ENCODE measurements at places on chromosomes 4 and X.

GRCh38 chr4:1061760-1062159 lies 50.3 kb downstream of the FGFRL1 start:
- no peak for DNase-seq

DNA sequence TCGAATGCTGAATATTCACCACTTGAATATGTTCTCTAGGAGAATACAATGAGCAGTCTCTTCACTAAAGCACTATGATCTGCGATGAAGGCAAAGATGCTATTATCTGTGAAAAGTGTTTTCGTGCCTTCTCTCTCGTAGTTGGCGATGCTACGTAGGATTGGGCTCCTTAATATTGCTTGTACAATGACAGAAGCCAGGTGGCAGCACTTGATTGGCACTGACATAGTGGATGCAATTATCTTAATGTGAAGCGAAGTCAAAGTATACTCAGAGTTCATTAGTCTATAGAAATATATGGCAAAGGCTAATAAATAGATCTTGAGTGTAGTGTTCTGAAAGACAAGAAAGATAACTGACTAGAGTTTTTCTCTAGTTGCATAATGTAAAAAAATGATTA lies 1135.7 kb upstream of the AGA start:
- DNase-seq = no peak

DNA sequence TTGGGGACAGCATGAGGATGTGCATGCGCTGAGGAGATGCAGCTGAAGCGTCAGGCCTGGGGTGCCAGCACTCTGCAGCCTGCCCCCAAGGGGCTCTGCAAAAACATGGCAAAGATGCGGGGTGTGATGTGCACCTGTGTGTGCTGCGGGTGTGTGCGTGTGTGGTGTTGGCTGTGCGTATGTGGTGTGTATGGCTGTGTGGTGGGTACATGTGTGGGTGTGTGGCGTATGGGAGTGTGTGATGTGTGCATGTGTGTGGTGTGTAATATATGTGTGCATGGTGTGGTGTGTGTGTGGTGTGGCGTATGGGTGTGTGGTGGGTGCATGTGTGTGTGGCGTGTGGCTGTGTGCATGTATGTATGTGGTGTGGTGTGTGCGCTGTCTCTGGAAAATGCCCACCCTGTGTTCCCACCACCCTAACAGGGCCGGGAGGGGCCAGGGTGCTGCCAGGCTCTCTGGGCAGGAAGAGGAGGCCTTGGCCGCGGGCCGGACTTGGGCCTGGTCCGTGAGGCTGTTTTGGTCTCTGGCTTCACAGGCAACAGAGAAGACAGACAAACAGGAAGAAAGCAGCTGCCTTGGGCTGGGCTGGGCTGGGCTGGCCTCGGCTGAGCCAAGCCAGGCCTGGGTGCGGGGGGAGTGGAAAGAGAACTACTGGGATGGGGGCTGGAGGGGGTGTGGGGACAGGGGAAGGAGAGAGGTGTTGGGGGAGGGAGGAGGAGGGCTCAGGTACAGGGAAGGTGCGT lies 1.1 kb upstream of the AVPR2 start:
- no peak for DNase-seq

- no peak for DNase-seq
Measured at GRCh38 chr4:124464836-124465235, 247.7 kb downstream of the ANKRD50 start.

DNA sequence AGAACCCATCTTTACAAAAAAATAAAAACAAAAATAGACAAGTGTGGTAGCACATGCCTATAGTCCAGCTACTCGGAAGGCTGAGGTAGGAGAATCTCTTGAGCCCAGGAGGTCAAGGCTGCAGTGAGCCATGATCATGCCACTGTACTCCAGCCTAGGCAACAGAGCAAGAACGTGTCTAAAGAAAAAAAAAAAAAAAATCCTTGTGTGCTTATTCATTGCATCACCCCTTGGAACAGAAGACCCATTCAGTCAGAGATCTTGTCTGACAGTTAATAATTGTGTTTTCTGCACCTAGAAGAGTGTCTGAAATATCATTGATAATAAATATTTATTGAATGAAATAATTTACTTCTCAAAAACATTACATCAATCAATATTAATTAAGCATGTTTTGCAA lies 97.4 kb upstream of the TBL1X start:
- DNase-seq = no peak

DNA sequence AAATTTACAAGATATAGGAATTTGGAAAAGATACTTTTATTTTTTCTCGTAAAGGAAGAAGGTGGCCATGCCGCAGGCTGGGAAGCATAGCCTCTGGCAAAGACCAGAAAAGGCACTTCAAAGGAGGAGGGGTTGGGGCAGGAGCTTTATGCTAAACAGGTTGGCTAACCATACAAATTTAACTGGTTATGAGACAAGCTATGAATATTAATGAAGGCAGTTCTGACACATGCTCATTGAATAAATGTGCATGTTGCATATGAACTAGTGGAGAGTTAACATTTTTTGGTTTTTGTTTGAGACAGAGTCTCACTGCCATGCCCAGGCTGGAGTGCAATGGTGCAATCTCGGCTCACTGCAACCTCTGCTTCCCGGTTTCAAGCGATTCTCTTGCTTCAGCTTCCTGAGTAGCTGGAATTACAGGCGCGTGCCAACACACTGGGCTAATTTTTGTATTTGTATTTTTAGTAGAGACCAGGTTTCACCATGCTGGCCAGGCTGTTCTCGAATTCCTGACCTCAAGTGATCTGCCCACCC lies 36.5 kb downstream of the GALNTL6 start:
- no peak for DNase-seq

GRCh38 chrX:11781133-11781532 lies 23.1 kb downstream of the MSL3 start:
- no peak for DNase-seq

GRCh38 chrX:110259117-110259516 lies 58.8 kb downstream of the AMMECR1 start:
- no peak for DNase-seq

GRCh38 chr4:157220371-157220881 lies at the start of gene GRIA2:
Gene GRIA2, plus strand, starts transcription at chr4:157220728. Its CDS starts 315 bp downstream, at chr4:157221043.
- DNase-seq = no peak

DNA sequence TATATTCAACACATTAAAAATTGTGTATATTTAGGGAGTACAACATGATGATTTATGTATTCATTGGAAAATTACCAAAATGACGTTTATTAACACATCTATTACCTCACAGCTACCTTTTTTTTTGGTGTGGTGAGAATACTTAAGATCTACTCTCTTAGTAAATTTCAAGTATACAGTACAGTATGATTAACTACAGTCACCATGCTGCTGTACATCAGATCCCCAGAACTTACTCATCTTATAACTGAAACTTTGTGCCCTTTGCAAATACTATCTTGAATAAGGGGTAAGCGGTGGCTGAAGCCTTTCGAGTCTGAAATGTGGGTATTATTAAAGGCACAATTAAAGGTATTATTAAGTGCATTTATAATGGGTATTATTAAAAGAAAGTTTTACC lies 976 bp downstream of the PHKA1 start:
- DNase-seq = no peak

GRCh38 chr4:61714387-61714911 lies 514.3 kb downstream of the ADGRL3 start:
- DNase-seq = no peak

- no peak for DNase-seq
Measured at GRCh38 chrX:35380808-35381700, 417.1 kb upstream of the MAGEB16 start.

DNA sequence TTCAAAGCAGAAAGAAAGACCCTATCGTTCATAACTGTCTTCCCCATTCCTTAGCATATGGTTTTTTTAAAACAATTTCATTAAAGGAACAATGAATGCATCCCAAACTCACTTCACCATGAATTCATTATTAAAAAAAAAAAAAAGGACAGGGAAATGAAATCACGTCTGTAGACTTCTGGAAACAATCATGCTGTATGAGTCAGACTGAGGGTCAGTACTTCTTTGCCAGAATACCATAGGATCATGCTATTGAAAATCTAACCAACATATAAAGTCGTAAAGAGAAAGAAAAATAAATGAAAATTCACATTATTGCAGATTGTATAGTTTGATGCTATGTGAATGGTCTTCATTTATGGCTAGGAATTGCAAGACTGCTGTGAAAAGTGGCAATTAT lies 144.4 kb downstream of the PCDH18 start:
- no peak for DNase-seq

- no peak for DNase-seq
Measured at GRCh38 chr4:173490817-173491528, 39.1 kb downstream of the HAND2 start.

DNA sequence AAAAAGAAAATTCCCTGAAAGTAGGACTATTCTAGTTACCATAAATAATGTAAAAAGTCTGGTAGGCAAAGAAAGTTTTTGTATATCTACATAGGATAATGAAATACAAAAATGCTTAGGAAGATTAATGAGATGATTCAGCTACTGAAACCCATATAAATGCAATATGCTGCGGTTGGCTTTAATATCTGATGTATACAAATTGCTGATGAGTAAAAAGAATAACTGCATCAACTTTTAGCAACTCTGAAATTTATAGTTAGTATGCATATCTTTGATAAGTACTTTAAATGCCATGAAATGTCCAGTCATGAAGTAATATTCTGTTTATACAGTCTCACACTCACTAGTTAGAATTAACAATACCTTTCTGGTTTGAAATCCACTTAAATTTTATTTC lies 404.8 kb downstream of the TLL1 start:
- no peak for DNase-seq

GRCh38 chrX:8927066-8927635 lies 106.8 kb downstream of the FAM9B start:
- DNase-seq = no peak

GRCh38 chrX:133897593-133898163 lies 87.7 kb downstream of the GPC3 start:
- DNase-seq = no peak

DNA sequence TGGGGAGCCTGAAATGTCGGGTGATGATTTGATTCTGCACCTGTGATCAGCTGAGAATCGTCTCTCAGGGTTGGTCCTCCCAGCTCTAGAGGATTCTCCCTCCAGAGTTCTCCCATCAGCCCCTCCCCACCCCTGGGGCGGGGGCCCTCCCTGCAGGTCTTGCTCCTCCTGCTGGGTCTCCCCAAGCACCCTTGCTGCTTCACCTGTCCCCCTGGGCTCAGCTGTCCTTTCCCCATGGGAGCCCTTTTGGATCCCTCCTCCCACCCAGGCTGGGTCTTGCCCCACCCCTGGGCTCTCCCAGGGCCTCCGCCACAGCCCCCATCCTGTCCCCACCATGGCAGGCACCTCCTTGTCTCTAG lies 22.2 kb downstream of the PSAPL1 start:
- DNase-seq = no peak

DNA sequence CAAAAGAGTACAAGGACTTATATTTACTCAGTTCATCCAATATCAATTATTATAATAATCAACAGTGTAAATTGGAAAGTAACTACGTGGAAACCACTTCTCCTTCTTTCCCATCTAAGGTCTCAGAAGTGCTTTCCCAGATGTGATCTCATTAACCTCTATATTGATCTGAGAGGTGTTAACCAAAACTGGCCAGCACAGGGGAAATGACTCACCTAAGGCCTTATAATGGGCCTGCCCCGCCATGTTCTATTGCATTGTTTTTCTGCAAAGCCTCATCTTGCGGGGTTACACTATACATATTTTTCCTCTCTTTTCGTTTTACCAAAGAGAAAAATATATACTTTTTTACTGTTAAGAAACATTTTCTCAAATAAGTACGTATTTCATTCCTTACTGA lies 20.5 kb downstream of the RAB40A start:
- DNase-seq = no peak

DNA sequence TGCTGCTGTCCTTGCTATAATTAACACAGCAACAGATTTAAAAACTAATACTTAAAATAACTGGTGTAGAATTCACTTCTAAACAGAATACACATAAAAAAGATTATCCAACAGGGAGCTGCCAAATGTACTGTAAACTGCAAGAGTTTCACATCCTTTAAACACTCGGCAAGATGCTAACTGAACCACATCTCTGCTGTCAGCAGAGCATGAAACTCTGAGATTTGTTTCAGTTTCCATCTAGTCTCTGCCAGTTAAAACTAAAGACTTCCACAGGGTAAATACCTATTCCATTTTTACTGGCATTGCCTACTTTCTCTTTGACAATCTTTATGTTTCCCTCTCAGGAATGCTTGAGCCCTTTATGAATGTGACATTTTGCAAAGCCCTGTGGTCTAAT lies 127.7 kb downstream of the SLC7A11 start:
- no peak for DNase-seq

- no peak for DNase-seq
Measured at GRCh38 chrX:105845631-105846030, 23.3 kb downstream of the NRK start.

GRCh38 chrX:26845056-26845455 lies 618.1 kb downstream of the PPP4R3C start:
- no peak for DNase-seq

DNA sequence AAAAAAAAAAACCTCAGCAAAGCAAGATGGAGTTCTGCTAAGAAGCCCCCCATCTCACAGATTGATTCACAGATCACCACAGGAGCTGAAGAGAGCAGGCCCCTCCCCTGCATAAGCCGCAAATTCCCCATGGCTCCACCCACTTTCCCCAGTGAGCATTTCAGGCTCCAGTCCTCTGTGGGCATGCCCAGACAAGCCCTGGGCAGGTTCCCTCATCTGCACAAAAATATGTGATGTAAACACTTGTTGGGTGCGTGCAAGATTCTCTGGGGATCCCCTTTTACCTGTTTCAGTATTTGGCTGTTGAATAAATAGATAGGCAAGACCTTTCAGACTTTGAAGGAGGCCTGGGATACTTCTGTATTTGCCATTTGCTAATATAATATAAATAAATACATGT lies 514.3 kb downstream of the PCDH7 start:
- DNase-seq = no peak

DNA sequence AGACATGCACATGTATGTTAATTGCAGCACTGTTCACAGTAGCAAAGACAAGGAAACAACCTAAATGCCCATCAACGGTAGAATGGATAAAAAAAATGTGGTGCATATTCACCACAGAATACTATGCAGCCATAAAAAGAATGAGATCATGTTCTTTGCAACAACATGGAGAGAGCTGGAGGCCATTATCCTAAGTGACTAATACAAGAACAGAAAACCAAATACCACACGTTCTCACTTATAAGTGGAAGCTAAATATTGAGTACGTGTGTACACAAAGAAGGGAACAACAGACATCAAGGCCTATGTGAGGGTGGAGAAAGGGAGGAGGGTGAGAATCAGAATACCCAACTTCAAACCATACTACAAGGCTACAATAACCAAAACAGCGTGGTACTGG lies 17.4 kb upstream of the LNX1 start:
- DNase-seq = no peak

- DNase-seq = no peak
Measured at GRCh38 chrX:39728025-39728424, 369.7 kb downstream of the BCOR start.

DNA sequence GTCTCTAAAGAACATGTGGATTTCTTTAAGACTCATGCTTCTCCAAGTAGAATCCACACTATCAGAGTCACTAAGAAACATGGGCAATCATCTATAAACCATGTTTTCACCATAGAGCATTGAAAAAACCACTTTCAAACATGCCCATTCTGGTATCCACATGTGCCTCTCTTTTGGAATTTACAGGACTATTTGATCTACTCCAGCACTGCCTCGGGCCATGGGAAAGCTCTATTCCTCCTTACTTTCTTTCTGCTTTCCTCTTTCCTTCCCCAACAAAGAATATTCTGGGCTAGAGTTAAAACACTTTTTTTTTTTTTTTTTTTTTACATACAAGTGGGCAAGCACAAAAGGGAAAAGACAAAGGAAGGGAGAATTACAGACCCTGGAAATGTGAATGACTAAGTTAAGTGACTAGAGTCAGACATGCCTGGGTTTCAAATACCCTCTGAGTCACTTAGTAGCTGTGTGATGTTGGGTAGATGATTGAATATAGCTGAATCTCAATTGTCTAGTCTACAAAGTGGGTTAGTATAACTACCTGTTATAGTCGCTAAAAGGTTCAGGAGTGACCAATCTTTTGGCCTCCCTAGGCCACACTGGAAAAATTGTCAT lies 847.7 kb upstream of the INTU start:
- DNase-seq = no peak

All from omental fat pad (tissue), 4 donors.